Glutamatergic neuron (in vitro differentiated cells): ENCODE measurements at places on chromosomes 2 and 18. TPM values are rescaled to one million over a fixed set of nuclear protein-coding genes. Genes with fewer than 3 reads are reported as not detected.

DNA sequence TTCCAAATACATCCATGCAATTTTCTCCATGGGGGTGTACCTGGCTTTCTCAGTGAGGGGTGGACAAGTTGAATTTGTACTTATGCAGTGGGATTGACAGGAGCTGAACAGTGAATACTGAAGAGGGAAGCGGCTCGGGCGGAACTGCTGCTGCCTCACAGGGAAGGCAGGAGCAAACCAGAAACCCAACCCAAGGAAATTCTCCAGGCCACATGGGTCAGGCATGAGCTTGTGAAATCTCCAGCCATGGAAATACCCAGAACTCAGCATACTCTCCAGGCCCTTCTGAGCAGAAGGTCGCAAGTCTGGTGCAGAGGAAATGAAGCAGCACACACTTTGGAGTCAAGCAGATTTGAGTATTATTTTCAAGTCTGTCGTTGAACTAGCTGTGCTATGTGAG lies 26.5 kb upstream of the INO80C start:
- no peak for DNase-seq

- no peak for DNase-seq
These were observed 135.5 kb downstream of the NCKAP5 start for GRCh38 chr2:133432778-133433177.

- no peak for DNase-seq
These were observed 266.2 kb downstream of the CCDC102B start for GRCh38 chr18:69064063-69064462.

- no peak for DNase-seq
These were observed 14.0 kb upstream of the CAVIN2 start for GRCh38 chr2:191860760-191861466.

The FBXO15 gene
- total RNA-seq: 0.76 TPM

DNA sequence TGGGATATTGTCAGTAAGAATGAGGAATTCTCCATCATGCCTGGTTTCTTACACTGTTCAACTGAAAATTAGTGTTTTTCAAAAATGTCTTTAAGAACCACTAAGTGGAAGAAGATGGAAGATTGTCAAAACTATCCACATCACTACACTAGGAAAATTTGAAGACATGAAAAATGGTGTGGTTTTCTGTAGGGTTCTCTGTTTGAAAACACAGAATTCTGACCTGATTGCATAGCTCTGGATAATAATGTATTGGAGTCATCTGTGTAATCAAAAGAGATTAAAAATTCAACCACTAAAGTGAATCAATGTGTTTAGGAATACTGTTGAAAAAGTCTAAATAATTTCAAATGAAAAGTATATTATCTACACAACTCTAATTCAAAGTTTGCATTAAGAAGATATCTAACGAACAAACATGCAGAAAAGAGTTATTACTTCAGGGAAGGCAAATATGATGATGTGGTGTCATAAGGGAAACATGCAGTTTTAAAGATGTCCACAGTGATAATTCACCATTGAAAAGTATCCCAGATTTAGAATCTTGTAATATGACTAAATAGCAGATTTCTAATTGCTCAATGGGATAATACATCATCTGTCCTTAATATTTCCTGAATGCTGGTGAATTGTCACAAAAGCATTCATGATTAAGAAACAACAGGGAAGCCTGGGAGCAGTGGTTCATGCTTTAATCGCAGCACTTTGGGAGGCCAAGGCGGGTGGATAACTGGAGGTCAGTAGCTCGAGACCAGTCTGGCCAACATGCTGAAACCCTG lies 116.9 kb downstream of the ERBB4 start:
- no peak for DNase-seq
